Hematopoietic multipotent progenitor cell treated with erythropoietin and hydrocortisone succinate and interleukin-3 and kit ligand, for 15 days (in vitro differentiated cells): ENCODE measurements at places on chromosomes 4 and X.

- DNase-seq: no peak
Observed at GRCh38 chr4:119498527-119498926, 130.1 kb downstream of the PDE5A start.

DNA sequence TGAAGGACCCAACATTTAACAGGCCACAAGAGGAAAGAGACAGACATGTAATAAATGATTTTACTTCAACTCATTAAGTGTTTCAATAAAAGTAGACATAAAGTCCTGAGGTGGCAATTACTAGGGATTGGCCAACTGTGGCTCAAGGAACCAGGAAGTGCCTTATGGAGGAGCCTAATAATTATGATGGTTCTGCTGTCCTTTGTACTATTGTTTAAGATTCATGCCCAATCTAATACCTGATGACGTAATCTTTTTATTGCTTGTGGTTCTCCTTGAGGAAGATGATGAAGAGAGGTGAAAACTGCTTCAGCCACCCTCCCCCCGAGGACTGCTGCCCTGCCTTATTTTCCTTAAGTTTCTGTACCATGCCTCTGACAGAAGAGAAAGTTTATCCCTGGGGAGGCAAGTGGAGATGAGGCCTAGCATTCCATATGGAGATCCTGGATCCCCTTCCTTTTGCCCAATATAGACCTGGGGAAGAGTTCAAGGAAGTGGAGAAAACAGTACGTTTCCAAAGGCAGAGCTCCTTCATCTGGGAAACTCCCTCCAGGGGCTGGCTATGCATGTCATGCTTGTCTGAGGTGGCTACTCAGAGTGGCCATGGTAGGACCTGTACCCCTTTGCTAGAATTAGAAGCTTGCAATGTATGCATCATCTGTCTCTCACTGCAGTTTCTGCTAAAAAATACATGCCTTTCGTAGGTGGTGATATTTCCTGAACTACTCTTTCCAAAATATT is 56.8 kb upstream of the FAT1 start:
- DNase-seq: no peak

- no peak for DNase-seq
Observed at GRCh38 chrX:154348646-154349358, 25.6 kb downstream of the FLNA start.

GRCh38 chr4:150108691-150109090 is 30.4 kb downstream of the DCLK2 start:
- DNase-seq: no peak

- no peak for DNase-seq
Observed at GRCh38 chr4:132299841-132300240, 849.3 kb upstream of the PCDH10 start.

GRCh38 chrX:102338162-102338561 is 91.2 kb downstream of the NXF2 start:
- DNase-seq: no peak

- no peak for DNase-seq
Observed at GRCh38 chr4:84451546-84451945, 47.5 kb downstream of the NKX6-1 start.
